ENCODE measurements at places on chromosomes 13 and 19. TPM values are rescaled to one million over a fixed set of nuclear protein-coding genes. Genes with fewer than 3 reads are reported as not detected.

The GAPDHS gene
- not detected for polyA plus RNA-seq

The ZFP14 gene
- 2.2 TPM for polyA plus RNA-seq

- DNase-seq = no peak
Measured at GRCh38 chr13:45331692-45332035, 9.3 kb downstream of the TPT1 start.

- no peak for DNase-seq
Measured at GRCh38 chr13:74794582-74794981, 660.4 kb upstream of the KLF12 start.

DNA sequence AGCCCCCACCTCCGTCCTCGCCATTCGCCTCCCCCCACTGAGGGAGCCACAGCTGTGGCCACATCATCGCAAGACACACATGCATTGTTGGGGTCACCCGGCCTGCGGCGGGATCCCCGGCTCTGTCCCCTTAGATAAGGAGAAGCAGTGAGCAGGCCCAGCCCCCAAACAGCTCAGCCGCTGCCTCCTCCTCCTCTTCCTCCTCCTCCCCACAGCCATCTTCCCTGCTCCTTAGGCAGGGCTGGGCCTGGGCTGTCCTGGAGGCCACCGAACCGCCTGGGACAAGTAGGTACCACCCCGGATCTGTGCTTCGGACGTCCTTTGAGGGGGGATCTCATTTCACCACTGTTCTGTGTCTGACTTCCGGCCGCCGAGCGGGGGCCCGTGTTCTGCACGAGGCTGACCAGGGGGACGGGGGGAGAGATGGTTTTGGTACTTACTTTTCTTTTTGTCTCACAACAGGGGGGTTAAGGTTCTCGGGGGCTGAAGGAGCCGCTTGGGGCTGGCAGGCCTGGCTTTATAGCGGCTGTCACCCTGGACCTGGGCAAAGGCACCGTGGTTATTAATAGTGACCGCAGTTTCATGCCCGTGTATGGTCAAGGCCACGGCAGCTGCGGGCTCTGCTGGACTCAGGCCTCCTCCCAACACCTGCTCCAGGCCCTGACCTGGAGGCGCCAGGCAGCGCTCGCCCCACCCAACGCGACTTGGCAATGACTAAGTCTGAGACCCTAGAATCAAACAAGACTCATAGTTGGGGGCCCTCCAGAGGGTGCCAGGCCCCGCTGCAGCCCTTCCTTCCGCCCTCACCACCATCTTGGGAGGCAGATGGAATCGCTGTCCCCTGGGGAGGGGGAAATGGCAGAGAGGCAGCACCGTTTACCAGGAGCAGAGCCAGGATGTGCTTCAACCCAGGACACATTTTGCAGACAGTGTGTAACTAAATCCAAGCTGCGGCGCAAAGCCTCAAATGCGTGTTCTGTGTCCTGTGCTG lies 18.3 kb downstream of the NMRK2 start:
- DNase-seq = no peak

DNA sequence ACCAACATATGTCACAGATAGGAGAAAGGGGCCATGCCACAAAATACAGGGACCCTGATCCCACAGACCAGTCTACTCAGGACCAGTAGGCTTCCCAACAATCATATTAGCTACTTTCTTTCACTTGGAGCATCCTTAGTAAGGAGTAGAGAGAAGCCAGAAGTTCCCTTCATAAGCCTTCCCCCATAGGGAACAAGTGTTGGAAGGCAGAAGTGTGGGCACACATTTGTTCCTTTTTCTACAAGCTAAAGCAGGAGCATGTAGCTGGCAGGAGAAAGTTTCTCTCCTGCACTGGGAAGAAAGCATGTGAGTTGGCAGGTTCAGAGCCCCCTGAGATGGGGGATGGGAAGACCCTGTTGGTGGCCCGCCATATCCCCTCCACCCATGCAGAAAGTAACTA lies 165.4 kb downstream of the KCTD12 start:
- no peak for DNase-seq

DNA sequence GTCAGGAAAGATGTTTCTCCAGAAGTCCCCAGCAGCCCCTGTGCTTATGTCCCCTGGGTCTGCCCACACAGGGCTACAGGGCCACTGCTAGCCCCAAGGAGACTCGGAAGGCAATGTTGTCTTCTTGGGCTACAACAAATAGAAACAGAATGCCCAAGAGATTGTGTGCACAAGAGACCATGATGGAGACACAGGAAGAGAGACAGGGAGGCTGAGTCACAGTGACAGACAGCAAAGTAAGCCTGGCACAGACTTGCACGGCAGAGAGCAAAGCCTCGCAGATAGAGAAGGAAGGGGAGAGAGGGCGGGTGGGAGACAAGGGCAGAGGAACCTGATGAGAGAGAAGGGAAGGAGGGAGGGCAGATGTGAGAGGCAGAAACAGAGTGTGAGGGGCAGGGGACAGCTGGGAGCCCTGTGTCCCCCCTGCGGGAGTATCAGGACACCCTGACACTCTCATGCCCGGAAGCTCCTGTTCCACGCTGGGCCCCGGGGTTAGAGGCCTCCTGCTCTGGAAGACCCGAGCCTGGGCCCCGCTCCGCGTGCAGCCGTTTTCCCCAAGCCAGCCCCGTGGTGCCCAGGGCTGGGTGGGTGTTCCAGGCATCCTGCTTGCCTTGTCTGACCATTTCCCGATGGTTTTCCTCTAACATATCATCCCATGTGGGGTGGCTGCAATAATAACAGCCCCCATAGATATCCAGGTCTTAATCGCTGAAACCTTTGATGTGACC lies 2.7 kb upstream of the PLA2G4C start:
- no peak for DNase-seq

GRCh38 chr19:45218426-45218825 lies 26.8 kb downstream of the EXOC3L2 start:
- DNase-seq = no peak

DNA sequence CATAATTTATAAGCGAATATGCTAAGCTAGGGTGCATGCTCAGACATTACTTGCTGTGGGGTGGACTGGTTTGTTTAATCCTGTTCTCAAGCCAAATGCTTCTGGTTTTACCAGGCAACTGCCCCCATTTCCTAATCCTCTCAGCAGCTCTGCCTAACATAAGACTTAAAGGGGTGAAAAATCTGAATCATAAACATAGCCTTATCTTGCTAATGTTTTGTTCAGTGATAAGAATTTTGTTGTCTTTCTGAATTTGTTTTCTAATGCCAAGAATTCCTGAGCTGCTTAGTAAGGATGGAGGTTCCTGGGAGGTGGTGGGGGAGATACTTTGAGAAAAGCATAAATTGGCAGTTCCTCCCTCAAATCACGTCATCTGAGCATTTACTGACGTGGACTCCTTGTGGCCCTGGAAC lies 42.7 kb downstream of the ING1 start:
- DNase-seq = no peak

DNA sequence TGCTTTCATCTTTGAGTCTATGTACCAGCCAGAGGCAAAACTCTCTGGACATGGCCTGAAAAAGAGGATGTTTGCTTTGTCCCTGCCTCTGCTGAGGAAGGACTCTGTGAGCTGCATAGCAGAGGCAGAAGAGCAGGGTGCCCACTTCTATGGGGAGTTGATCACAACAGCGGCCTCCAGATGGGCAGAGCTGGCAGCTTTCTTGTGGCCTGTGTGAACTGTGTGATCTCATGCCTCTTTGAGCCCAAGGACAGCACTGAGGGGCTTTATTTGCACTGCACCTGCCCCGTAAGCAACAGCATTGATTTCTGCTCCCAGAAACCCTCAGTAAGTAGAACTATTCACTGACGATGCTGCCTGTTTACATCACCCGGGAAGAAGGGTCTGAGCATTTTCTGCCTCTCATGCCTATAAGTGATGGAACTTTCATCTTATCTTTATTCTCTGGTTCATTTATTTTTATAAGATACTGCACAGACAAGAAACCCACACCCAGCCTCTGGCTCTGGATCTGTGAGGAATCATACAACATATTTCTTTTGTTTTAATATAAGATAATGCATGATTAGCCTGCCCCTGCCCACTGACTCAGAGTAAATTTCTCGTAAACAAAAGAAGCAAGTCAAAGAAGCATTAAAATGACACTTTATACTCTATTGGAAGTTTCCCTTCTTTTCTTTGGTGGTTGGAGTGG lies 244.2 kb upstream of the SOX21 start:
- no peak for DNase-seq

DNA sequence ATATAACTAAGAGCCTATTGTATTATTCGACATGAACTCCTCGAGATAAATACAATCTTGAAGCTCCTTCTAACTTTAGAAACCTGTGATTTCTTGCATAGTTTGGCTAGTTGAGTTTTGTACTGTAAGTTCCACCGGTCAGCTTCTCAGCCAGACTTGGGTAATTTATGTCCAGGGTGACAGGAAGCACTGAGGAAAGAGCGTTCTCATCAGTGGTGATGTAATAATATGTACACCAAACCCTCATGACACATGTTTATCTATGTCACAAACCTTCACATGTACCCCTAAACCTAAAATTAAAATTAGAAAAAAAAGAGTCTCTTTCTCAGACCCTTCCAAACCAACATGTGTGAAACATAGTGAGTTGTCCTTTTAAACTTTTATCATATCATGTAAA lies 205.7 kb downstream of the KCNRG start:
- DNase-seq = no peak

GRCh38 chr13:93959796-93960533 lies 519.5 kb downstream of the DCT start:
- no peak for DNase-seq

DNA sequence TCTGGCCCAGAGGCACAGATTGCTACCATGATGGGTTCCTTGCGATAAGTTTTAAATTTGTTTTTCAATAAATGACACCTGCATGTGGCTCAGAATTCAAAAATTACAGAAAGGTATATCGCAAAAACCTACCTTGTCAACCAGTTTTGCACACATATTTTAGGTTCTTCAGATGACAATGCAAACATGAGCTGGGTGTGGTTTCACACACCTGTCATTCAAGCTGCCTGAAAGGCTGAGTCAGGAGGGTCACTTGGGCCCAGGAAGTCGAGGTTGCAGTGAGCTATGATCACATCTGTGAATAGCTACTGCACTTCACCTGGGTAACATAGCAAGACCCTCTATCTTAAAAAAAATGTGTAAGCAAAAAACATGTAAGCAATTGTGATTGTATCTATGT lies 56.1 kb downstream of the DNM2 start:
- DNase-seq = no peak

- no peak for DNase-seq
Measured at GRCh38 chr13:113651511-113652403, 6.2 kb downstream of the ATP4B start.

GRCh38 chr13:75452564-75452963 lies 29.4 kb downstream of the TBC1D4 start:
- DNase-seq = no peak

GRCh38 chr19:45771311-45771933 lies 2.4 kb upstream of the SIX5 start:
- DNase-seq = no peak

GRCh38 chr13:75120085-75120484 lies 361.9 kb downstream of the TBC1D4 start:
- DNase-seq = no peak

DNA sequence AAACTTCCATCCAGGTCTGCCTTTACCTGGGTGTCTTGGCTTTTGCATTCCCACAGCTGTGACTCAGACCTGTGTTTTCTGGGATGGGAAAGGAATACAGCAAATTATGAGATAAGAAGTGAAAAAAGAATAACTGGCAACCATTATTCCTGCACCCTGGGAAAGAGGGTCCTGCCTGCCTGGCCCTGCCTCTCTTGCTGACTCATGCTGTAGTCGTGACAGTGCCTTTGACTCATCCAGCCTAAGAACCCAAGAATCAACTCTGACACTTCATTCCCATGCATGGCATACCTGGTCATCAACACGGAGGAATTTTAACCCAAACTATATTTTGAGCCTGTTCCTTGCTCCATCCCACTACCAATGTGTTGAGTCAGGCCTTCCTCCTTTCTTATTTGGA lies 185.4 kb upstream of the SERP2 start:
- DNase-seq = no peak

GRCh38 chr19:39413272-39413910 lies 922 bp downstream of the PLEKHG2 start:
- no peak for DNase-seq

DNA sequence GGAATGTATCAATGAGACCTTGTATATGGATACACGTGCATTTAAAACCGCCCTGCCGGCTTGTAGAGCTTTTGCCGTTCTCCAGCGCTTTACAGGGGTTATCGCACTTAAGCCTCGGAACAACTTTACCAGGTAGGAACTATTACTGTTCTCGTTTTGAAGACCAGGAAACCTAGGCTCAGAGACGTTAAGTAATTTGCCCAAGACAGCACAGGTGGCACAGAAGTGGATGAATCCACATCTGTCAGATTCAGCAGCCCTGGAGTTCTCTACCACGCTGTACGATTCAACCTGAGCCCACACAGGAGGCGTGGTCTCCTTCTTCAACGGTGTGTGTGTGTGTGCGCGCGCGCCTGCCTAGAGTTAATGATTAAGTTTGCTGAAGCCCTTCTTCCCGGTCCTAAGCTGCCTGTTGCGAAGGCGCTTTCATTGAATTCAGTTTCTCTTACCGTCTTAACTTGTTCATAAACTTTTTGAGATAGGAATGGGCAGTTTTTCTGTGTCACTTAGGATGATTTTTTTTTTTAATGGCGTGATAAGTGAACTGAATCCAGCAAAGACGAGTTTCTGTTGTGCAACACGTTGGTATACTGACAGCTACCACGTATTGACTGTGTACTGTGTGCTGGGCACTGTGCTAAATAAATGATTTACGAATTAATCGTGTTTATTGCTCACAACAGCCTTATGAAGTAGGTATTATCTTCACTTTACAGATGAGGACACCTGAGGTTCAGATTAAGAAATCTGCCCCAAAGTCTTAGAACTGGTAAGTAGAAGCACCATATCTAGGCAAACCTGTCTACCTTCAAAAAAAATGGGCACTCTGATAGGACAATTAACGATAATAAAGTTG lies 67.4 kb downstream of the KCNRG start:
- peak; percentile 62 for DNase-seq

DNA sequence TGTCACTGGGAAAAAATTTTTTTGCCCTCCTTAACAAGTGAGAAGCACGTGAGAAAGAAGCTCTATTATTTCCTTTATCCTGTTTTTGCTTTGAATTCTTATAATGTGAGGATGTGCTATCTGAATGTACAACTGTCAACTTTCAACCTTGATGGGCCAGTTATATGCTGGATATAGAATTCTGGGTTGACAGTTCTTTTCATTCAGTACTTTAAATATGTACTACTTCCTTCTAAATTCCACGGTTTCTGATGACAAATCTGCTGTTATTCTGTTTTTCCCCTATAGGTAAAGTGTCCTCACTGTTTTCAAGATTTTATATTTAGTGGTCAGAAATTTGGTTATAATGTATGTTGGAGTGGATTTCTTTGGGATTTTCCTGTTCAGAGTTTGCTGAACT lies 29.9 kb downstream of the ZDHHC20 start:
- no peak for DNase-seq

GRCh38 chr19:2569596-2570465 lies 93.9 kb downstream of the GADD45B start:
- no peak for DNase-seq

GRCh38 chr19:11018179-11018578 lies 57.3 kb downstream of the SMARCA4 start:
- DNase-seq = no peak

All from urinary bladder (tissue), 4 donors.